ENCODE measurements at places on chromosomes 5 and 9.
A peak's percentile ranks its signal among the peaks of the same experiment; 100 is the strongest.

DNA sequence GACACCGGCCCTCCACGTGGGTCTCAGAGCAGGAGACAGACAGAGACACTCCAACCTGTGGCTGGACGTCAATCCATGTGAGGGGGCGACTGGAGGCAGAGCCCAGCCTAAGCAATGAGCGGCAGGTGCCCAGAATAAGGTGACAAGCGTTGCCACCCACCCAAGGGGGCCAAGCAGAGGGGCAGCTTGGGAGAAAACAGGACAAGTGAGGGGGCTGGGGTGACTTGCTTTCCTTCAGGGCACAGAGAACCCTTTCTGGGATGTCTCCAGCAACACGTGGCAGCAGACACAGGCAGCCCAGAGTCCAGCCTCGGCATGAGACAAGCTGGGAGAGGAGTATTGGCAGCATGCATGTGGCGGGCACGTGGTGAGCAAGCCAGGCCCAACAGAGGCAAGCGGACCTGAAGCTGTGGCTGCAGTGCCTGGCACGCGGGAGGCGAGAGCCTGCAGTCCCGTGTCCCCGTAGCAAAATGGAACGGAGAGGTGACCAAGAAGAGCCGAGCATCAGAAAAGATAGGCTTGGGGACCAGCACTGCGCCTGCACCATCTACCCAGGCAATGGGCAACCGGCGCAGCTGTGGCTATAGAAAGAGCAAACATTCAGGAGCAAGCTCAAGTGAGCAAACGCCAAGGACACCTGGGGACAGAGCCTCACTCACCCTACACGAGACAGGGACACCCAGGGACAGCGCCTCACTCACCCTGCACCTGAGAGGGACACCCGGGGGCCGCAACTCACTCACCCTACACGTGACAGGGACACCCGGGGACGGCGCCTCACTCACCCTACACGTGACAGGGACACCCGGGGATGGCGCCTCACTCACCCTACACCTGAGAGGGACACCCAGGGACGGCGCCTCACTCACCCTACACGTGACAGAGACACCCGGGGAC, 6.2 kb downstream of the TERT start:
- DNase-seq, result no peak

GRCh38 chr5:155906046-155906445, 420.9 kb upstream of the SGCD start:
- DNase-seq, result no peak

DNA sequence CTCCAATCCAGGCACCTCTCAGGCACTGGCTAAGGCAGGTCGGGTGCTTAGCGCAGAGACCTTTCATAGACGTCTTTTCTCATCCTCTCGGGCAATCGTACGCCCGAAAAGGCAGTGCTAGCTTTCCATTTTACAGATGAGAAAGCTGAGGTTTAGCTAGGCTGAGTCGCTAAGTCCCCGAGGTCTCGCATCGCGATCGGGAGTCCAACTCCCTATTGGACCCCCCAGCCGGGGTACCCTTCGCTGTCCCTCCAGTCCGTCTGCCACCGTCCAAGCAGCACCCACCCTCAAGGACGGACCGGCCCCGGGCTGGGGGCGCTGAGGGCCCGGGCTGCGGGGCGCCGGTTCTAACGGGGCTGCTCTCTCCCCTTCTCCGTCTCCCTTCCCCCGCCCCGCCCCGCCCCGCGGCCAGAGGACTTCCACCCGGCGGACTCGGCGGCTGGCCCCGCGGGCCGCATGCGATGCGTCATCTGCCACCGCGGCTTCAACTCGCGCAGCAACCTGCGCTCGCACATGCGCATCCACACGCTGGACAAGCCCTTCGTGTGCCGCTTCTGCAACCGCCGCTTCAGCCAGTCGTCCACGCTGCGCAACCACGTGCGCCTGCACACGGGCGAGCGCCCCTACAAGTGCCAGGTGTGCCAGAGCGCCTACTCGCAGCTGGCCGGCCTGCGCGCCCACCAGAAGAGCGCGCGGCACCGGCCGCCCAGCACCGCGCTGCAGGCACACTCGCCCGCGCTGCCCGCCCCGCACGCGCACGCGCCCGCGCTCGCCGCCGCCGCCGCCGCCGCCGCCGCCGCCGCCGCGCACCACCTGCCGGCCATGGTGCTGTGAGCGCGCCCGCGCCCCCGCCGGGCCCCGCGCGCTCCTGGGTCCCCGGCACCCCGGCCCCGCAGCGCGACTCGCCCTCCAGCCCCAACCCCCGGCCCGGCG, 12.5 kb upstream of the EXOSC2 start:
- peak; percentile 49 for DNase-seq

DNA sequence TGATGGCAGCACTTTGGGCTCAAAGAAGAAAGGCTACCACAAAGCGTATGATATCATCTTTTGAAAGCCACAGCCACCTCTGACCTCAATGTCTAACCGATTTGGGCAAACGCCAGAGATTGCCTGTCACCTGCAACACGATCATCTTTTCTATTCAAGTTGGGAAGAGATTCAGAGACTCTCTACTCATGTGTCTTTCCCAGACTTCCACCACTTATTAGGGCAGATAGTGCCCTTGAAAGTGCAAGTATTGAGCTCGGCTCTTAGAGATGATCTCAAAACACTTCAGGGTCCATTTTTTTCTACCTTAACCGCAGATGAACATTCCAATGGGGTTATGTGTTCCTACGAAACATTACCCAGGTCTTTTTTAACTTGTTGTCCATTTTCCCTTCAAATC, 213.7 kb downstream of the DRD1 start:
- DNase-seq, result no peak

GRCh38 chr5:74016373-74016772, 390.4 kb downstream of the ARHGEF28 start:
- no peak for DNase-seq

- no peak for DNase-seq
Observed at GRCh38 chr9:135815830-135816650, 91.3 kb downstream of the CAMSAP1 start.

- no peak for DNase-seq
Observed at GRCh38 chr5:81242906-81243436, 9.8 kb downstream of the CKMT2 start.

DNA sequence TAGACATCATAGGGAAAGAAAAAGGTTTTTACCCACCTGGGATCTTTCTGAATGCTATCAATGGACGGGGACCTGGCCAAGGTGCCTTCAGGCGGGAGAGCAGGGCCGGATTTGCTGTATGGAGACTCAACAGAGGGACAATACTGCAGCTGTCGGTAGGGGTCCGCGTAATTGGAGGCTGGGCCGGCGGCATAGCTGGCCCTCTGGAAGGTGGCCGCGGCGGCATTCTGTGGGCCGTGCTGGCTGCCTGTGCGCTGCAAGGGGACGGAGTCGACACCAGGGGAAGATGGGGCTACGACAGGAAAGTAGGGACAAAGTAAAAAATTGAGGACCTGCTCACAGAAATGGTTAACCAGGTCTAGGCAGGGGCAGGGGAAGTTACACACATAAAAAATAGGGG, 557.9 kb downstream of the CTNND2 start:
- DNase-seq, result no peak

DNA sequence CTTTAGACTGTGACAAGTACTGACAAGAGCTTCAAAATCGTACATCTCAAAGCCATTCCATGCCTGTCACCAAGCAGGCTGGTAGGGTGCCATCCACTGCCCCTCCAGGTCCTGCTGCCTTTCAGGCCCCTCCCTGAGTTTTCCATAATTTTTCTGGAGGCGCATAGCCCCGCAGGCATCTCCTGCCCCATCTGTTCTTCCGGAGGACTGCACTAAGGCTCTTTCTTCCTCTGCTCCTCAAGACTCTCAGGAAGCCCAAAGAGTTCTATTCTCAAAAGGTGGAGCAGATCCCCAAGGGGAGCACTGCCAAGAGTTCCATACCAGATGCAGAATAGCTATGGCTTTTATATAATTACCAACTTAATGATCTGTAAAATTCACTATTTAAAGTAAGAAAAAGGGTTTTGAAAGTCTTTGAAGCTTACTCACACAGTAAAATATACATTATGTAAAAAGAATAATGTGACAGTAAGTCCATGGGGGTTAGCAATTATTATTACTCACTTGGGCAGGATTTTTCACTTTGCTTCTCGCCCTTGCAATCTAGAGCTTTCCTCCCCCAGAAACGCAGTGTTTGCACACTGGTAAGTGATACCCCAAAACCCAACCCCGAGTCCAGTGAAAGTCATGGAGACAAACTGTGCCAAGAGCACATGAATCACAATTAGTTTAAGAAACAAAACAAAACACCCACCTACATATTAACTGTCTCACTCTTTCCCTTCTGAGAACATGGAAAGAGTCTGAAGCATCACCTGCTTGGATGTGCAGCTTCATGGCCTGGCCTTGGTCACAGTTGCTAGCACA, 114.1 kb upstream of the DAPK1 start:
- no peak for DNase-seq

DNA sequence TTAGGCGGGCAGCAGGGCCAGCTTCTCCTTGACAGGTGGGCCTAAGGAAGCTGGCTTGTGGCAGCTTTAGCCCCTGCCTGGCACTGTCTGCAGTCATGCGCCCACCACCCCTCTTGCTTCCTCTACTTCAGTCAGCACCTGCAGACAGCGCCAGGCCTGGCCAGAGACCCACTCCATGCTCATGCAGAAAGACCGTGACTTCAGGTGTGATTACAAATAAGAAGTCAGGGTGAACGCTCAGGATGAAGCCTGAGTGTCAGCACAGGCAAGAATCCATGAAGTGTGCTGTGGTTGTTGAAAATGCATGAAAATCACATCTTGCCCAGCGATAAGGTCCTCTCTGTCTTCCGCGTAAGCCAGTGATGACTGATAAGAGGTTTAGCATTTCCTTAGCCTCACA, 3.4 kb downstream of the CSF2 start:
- no peak for DNase-seq

DNA sequence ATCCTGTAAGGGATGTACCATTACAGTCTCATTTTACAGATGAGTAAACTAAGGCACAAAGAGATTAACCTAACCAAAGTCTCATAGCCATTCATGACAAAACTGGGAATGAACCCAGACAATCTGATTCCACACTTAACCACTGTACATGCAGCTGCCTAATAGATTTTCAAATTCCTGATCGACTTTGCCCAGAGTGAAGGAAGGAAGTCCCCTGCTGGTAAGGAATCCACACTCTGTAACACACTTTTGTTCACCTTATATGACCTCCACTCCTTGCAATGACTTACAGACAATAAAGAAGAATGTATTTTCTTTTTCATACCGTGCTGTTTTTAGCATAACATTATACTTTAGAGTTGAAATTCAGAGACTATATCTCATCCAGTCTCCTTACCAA, 31.3 kb upstream of the PLPP6 start:
- DNase-seq, result no peak

Measured in muscle of arm (tissue), 14 donors.